ENCODE measurements at places on chromosomes 2 and 18.
A peak's percentile ranks its signal among the peaks of the same experiment; 100 is the strongest.

- DNase-seq: no peak
Measured at GRCh38 chr2:143229952-143230351, 100.7 kb downstream of the ARHGAP15 start.

DNA sequence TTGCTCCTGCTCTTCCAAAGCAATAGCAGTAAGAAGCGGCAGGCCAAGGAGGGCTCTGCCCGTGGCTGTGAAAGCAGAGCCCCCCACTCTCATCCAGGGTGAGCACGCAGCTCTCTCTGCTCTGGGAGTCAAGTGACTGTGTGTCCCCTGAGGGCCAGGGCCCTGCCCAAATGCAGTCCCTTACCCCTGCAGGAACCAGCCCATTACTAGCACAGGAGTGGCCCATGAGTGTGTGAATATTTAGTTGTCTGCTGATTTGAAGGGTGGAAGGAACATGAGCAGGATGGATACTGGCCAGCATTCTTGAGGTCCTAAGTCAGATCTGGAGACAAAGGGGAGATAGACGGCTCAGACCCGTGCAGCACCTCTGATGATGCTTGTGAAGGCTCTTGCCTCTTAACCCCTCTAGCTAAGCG lies 69.7 kb upstream of the FOSL2 start:
- DNase-seq: no peak

GRCh38 chr2:218230882-218231281 lies 13.9 kb downstream of the ARPC2 start:
- DNase-seq: no peak

GRCh38 chr2:126921066-126921465 lies 22.4 kb downstream of the TEX51 start:
- DNase-seq: no peak

- no peak for DNase-seq
Measured at GRCh38 chr18:9774150-9774549, 66.0 kb downstream of the RAB31 start.

DNA sequence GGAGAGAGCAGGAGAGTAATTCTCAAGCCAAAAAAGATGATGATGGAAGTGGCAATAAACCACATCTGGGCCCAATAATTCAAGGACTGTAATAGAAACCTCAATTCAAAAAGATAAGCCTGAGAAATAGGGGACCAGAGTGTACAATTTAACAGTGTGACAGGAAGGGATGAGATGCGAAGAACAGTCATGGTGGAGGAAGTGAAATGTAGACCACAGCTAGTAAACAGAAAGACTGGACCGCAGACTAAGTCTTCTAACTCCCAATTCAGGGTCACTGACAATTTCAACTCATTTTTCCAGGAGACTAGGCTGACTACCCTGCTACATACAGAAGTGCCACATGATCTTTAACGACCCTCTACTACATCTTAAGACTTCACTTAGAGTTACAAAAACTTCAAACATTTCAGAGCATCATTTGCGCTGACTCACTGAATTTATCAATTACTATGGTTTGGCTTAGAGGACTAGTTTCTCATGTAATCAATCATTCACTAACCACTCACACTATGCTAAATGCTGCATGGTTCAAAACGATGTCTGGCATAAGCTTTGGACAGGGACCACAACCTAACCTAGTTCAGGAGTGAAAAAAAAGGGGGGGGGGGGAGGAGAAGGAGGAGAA lies 9.0 kb downstream of the CUL3 start:
- no peak for DNase-seq

GRCh38 chr2:150007815-150008430 lies 420.3 kb upstream of the MMADHC start:
- DNase-seq: no peak

DNA sequence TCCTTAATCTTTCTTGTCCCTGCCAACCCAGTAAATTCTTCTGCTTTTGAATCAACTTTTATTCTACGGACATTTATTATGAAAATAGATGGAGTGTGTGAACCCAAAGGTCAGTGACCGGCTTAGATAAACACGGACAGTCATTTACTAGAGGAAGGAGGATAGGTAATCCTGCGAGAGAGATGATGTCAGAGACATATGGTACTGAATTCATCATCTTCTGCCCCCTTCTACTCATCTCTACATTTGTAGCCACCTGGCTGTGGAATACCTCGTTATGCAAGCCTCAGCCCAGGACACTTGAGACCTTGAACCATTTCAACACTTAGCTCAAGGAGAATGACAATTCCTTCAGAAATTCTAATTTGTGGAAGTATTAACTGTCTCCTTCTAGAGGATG lies 443.6 kb downstream of the TDRD15 start:
- DNase-seq: no peak

DNA sequence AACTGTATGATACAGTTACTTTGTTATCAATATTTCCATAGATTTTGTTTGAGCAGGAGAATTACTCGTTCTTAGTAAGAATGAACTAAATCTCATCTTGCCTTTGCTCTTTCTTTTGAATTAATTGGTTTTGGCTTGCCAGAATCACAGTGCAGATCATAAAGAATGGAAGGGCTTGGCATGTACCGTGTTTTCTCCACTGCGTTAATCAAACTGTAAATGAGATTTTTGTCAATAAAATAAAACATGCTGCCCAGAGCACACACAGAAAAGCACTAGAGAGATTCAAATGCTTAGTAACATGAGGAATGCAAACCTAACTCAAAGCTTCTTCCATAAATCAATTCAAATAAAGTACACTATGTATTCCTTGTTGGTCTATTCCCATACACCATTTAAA lies 229.6 kb upstream of the CDH2 start:
- no peak for DNase-seq

- DNase-seq: no peak
Measured at GRCh38 chr2:239609162-239609561, 208.3 kb upstream of the HDAC4 start.

GRCh38 chr2:205495819-205496218 lies 186.5 kb upstream of the NRP2 start:
- no peak for DNase-seq

DNA sequence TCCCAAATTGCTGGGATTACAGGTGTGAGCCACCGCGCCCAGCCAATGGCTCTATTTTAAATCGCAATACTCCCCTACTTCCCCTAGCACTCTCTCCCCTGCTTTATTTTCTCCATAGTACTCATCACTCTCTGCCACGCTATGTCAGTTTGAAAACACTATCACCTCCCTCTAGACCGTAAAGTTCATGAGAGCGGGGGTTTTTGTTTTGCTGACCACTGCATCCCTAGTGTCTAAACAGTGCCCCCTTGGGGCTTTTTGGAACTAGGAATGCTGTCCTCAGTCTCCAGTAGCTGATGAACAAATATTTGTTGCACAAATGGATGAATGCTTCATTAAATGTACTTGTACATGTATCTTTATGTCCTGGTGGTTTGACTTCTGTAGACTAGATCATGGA lies 44.1 kb downstream of the ATOH8 start:
- DNase-seq: peak; percentile 47

GRCh38 chr18:54210463-54210862 lies 14.0 kb downstream of the MBD2 start:
- DNase-seq: no peak

DNA sequence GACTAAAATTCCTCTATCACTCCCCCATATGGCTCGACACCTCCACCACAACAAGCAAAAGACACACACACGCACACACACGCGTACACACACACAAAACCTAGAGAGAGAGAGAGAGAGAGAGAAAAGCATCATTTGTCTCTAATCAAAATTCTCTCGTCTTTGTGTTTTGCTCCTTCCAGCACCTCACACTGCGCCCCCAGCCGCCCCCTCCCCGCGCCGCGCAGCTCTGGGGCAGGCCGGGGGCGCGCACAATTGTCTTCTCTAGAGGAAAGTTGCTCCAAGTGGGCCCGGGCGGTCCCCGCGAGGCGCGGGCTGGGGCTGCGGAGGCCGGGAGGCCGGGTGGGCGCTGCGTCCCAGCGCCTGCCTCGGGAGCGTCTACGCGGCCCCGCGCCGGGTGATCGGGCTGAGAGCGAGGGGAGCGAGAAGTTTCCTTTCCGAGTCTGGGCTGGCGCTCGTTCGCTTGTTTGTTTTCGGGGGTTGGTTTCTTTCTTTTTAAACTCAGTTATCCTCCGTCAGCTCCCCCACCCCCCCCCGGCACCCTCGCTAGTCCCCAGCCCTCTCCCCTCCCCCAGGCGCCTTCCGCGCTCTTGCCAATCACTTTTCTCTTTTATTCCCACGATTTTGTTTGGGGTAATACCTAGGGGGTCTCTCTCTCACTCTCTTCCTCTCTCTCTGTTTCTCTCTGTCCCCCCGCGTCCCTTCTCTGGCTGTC lies 4.1 kb downstream of the ZEB2 start:
- DNase-seq: peak; percentile 29

DNA sequence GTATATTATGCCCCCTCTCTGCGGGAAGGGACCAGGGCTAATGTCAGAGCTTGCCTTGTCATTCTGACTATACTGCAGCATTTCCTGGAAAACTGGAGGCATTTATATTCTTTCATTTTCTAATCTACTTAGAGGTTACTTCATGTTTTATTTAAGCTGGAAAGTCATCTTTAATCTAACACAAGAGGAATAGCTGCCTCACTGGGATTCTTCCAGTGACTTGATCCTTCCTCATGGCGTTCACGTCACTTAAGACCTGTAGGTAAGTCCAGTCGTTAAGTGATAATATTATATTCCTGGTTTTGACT lies 727.6 kb upstream of the DDX18 start:
- no peak for DNase-seq

DNA sequence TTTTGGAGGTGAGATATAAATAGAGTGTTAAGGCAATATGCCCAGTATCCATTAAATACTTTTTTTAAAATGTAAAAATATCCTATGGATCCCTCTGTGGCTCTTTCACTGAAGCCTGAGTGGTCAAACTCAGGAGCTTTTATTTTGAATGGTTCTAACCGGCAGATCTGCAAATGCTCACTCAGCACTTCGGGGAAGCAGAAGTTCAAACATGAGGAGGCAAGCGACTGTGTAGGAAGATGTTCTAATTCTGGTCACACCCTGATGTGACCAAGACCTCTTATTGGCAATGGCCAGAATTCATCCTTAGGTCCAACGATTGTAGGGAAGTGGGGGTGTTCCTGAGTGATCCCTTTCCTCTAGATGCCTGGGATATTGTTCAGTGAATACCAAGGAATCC lies 168.8 kb downstream of the CDCA7 start:
- DNase-seq: no peak

DNA sequence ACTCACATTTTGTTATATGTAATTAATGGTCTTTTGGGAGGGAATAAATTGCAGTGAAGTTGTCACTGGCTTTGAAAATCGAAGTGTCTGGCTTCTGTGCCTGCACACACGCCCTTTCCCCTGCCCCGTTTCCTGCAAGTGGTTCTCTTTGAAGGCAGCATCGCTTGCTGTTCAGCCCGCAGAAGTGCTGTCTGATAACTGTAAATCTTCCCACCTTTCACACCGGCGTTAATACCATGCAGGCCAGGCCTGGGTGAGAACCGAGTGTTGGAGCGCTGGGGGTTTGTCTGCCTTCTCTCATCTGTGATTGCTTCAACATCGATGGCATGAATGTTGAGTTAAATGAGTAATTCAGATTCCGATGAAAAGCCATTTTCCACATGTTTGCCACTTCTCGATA lies 37.9 kb upstream of the RPL31 start:
- no peak for DNase-seq

- no peak for DNase-seq
Measured at GRCh38 chr2:180952731-180953336, 27.6 kb upstream of the UBE2E3 start.

DNA sequence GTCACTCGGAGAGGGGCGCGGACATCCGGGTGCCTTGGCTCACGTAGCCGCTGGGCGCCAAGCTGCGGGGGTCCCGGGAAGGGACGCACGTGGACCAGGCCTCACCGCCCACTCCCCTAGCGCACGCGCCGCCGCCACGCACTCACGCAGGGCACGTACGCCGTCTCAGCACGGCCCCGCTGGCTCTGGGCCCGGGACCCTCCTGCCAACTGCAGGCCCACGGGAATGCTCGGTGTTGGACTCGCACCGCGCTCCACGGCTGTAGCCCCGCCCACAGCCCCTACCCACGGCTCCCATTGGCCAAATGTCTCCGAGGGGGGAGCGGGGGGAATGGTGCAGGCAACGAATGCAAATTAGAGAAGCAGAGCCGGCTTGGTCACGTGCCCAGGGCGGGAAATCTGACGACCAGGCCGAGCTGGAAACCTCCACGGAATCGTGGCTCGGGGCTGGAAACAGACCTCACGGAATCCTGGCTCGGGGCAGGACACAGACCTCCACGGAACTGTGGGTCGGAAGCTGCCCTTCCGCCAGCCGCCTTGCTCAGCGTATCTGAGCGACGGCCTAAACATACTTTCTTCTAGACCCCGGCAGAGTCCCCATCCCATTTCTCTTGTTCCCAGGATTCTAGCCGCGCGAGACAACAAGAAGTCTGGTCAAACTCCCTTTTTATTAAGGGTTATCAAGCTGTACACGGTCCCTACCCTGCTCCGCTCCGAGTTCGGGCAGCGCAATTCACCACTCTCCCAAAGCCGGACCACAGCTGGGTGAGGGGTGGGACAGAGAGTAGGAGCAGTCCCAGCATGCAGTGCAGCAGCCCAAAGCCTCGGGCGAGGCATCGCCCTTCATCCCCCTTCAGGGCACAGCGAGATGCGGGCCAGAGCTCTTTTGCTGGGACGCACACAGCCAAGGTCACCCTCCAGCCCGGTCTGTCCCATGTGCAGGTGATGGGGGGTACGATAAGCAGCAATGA lies at the start of gene ABCB6:
ABCB6 (minus strand) TSS at position 227 of the 970 bp plus-strand sequence. CDS start 285 bp downstream, outside the sequence.
- peak; percentile 100 for DNase-seq

- DNase-seq: peak; percentile 42
Measured at GRCh38 chr18:68972176-68972575, 174.3 kb downstream of the CCDC102B start.

DNA sequence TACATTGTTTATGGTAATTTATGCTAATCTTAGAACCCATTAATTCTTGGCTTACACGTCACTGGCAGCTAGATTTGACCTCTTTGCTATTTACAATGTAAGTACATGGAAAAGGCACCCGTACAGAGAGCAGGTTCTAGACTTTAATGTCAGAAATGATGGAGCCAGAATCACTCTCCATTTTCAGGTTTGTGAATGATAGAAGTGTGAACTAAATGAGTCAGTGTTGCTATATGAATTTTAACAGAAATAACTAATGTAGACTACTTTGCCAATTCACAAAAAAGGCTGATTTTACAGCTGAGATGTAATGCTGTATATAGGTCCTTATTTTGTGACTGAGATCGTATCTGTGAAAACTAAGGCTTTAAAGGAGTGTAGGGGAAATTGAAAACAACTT lies 214.6 kb downstream of the LDLRAD4 start:
- no peak for DNase-seq

- DNase-seq: no peak
Measured at GRCh38 chr2:188181884-188182283, 109.8 kb upstream of the GULP1 start.

- no peak for DNase-seq
Measured at GRCh38 chr18:62485684-62486083, 37.1 kb upstream of the ZCCHC2 start.
